ENCODE measurements at places on chromosomes 3 and 15.

DNA sequence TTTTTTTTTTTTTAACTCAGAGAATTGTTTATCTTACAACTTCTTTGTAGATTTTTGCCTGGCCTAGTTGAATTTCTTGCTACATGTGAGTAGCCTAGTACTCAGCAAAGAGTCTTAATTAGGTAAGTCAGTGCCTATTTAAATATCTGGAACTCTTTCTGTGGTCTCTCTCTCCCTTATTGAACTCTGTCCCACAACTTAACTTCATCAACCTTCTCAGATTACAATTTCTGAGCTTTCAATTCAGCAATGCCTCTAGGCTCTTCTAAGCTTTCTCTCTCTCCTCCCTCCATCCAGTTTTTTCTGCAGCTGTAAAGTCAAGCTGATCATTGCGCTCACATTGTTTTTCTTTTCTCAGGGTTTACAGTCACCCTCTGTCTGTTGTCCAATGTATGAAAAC is 517.6 kb upstream of the ROBO1 start:
- no peak for DNase-seq

DNA sequence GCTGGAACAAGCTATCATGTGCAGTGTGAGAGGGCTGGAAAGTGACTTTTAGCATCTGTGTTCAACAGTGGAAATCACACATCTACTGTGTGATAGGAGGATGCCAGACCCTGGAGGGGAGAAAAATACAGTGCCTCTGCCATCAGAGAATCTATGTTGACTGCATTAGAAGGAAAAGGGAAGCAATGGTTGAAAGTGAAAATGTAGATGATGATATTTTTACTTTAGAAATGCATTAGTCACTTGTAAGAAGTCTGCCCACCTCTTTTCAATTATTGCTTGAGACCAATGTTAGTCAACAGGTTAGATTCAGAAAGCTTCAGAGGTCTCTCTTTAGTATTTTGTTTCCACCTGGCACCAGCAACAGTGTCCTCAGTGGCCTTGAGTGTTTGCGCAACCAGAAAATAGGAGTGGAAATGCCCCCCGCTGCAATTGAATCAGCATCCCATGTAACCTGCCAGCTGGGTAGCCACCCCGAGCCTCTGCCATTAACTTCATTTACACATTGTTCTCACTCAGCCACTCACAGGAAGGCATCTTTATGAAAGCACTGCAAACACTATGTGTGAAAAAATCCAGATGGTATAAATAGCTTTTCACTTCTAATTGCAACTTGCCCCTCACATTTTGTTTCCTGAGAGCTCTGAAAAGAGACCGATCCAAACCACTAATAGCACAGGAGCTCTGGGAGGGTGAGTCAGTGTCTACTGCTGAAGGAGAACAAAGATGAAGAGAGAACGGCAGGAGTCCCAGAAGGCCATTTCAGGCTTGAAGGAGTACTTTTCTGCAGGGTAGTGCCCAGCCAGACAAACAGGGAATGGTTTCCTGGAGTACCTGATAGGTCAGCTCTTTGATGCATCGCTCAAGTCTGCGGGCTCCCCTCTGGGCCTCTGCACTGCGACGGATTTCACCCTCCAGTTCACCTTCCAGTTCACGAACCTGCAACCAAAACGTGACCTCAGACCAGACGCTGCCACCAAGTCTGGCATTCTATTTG is 92.1 kb downstream of the HHLA2 start:
- no peak for DNase-seq

- DNase-seq: no peak
Measured at GRCh38 chr3:188146219-188146618, 7.7 kb upstream of the LPP start.

DNA sequence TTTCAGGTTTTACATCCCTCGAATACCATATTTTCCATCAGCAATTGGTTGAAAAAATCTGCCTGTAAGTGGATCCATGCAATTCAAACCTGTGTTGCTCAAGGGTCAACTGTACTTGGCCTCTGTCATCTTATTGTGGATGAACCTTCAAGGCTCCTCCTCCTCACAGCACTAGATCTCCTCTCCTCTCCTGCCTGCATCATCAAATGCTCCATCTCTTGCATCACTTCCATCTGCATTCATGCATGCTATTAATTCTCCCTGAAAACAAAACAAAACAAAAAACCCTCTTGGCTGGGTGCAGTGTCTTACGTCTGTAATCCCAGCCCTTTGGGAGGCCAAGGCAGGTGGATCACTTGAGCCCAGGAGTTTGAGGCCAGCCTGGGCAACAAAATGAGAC is 10.1 kb downstream of the BCL2L10 start:
- DNase-seq: no peak

DNA sequence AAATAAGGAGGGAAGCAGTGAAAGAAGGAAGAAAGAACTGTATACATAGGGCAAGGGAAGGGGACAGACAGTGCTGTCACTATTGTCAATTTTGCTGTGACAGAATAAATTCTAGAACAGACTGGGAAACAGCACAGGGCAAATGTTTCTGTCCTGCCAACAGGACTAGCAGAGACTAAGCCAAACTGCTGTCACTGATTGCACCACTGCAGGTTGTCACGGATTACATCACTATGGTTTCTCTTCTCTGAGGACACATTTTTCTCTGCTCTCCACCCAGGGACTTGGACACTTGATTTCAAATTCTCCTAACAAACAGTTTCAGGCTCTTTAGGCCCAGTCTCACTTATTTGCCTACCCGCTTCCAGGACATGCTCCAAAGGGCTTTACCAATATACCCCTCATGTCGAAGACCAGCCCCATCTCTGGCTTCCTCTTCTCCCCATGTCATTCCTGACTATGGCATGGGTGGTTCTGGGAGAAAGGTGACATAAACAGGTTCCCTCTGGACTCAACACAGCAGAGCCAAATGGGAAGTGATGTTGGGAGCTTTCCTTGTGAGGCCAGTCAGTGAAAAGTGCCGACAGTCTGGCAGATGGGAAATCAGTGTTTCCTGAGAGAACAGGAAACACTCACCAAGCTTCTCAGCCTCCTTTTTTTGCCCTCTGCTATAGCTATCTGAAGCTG is 70.2 kb upstream of the ST3GAL6 start:
- no peak for DNase-seq

DNA sequence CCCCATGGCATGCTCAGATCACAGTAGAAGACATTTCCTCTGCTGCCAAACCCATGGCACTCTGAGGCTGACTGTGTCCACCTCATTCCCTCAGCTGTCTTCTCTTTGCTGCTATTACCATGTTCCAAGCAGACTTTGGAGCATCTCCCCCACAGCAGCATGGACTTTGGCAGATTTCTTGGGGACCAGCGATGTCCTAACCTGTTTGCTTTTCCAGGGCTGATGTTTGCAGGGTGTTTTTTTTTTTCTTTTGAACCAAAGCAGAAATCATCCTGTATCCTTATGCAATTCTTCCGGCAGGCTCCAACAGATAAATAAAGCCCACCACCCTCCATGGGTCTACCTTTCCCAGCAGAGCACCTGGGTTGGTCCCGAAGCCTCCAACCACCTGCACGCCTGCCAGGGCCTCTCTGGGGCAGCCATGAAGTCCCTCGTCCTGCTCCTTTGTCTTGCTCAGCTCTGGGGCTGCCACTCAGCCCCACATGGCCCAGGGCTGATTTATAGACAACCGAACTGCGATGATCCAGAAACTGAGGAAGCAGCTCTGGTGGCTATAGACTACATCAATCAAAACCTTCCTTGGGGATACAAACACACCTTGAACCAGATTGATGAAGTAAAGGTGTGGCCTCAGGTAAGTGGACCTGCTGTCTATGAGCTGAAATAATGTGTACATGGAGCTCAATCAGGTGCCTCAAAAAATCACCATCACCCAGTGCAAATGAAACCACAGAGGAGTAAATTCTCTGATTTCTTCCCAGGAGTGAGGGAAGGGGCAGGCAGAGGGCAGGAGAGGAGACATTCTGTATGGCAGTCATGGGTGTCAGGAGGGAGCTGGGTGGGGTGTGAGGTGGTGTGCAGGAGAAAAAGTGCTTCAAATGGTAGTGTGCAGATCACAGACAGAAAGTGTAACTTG is at the start of gene AHSG:
Gene AHSG (plus strand): TSS at position 340 of the 916 bp plus-strand sequence. CDS start 82 bp downstream, at position 422.
- DNase-seq: no peak

All from central memory CD4-positive, alpha-beta T cell (primary cell).